ENCODE measurements at places on chromosomes 4 and X. TPM values are rescaled to one million over a fixed set of nuclear protein-coding genes. Genes with fewer than 3 reads are reported as not detected.

The FGFBP2 gene
- 5.6 TPM for total RNA-seq

The FGF16 gene
- not detected for total RNA-seq

The UNC5C gene
- not detected for total RNA-seq

The NPY2R gene
- not detected for total RNA-seq

The SUV39H1 gene
- 31.5 TPM for total RNA-seq

The MGAT4D gene
- not detected for total RNA-seq

The EFHC2 gene
- 0.41 TPM for total RNA-seq

The CLIC2 gene
- total RNA-seq = 0.64 TPM

The PDCL2 gene
- total RNA-seq = not detected

The ATOH1 gene
- not detected for total RNA-seq

All from activated naive CD4-positive, alpha-beta T cell treated with anti-CD3 and anti-CD28 coated beads, Interleukin-2, amount 50 U/mL, for 72 hours (primary cell).